ENCODE measurements at places on chromosomes 7 and 10. TPM values are rescaled to one million over a fixed set of nuclear protein-coding genes. Genes with fewer than 3 reads are reported as not detected.

The MYPN gene
- total RNA-seq, result 0.07 TPM

The GCK gene
- total RNA-seq, result 0.19 TPM

The C10orf120 gene
- total RNA-seq, result not detected

The UBE2D4 gene
- total RNA-seq, result 8.9 TPM

The EXOC4 gene
- total RNA-seq, result 61.1 TPM

The CPN1 gene
- not detected for total RNA-seq

The SPDYE5 gene
- total RNA-seq, result 0.15 TPM

The CXCL12 gene
- total RNA-seq, result 56.2 TPM

The TAS2R4 gene
- 0.62 TPM for total RNA-seq

The VAX1 gene
- not detected for total RNA-seq

The TACC2 gene
- 93.2 TPM for total RNA-seq

The ATRNL1 gene
- total RNA-seq, result 0.37 TPM

The CYP2C9 gene
- 4.0 TPM for total RNA-seq

The PPP1R3C gene
- 6.5 TPM for total RNA-seq

The GFRA1 gene
- 4.9 TPM for total RNA-seq

The FEZF1 gene
- total RNA-seq, result not detected

The ANKRD61 gene
- total RNA-seq, result not detected

The GSTO2 gene
- 18.9 TPM for total RNA-seq

The CCDC172 gene
- total RNA-seq, result not detected

The PIK3CG gene
- 2.3 TPM for total RNA-seq

The SMKR1 gene
- total RNA-seq, result 0.32 TPM

The FAM237B gene
- total RNA-seq, result not detected

The C10orf67 gene
- not detected for total RNA-seq

The MAGI2 gene
- 2.4 TPM for total RNA-seq

The PPP1R17 gene
- not detected for total RNA-seq

The MBL2 gene
- 0.17 TPM for total RNA-seq

The CYP3A4 gene
- total RNA-seq, result 0.67 TPM

The MTURN gene
- total RNA-seq, result 10.8 TPM

The TSPAN13 gene
- total RNA-seq, result 156 TPM

The WNT2 gene
- total RNA-seq, result 0.11 TPM

The POLR2J2 gene
- 12.8 TPM for total RNA-seq

The ANKRD22 gene
- 26.6 TPM for total RNA-seq

The AQP1 gene
- 47.4 TPM for total RNA-seq

The TFR2 gene
- 1.8 TPM for total RNA-seq

The INSYN2A gene
- total RNA-seq, result not detected

The EVX1 gene
- 1.5 TPM for total RNA-seq

Measured in colonic mucosa (tissue), 4 donors.